ENCODE measurements at places on chromosomes 11 and 22.
A peak's percentile ranks its signal among the peaks of the same experiment; 100 is the strongest.

- no peak for DNase-seq
These were observed 15.0 kb upstream of the WT1 start for GRCh38 chr11:32450372-32450771.

GRCh38 chr11:58765078-58765477 lies 33.3 kb upstream of the GLYAT start:
- no peak for DNase-seq

GRCh38 chr11:102704841-102705240 lies 728 bp downstream of the MMP27 start:
- no peak for DNase-seq

DNA sequence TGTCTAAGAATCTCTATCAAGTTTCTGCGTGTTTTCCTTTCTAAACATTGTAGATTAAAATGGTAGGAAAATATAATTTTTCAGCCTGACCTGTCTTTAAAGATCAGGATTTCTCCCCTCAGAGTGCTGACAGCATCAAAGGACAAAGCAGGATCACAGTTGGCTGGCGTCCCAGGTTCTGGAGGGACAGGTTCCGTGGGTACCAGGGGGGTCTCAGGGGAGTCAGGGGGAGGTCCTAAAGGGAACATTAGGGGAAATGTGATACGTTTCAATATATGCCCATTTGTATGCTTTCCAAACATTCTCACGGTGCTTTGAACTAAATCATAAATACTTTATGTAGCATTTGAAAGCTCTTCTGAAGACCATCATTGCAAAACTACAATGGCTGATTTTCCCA lies 3.4 kb downstream of the MMP3 start:
- no peak for DNase-seq

GRCh38 chr11:112285841-112286311 lies 25.2 kb upstream of the PLET1 start:
- no peak for DNase-seq

GRCh38 chr22:23263651-23264555 lies 83.6 kb downstream of the BCR start:
- DNase-seq = no peak

DNA sequence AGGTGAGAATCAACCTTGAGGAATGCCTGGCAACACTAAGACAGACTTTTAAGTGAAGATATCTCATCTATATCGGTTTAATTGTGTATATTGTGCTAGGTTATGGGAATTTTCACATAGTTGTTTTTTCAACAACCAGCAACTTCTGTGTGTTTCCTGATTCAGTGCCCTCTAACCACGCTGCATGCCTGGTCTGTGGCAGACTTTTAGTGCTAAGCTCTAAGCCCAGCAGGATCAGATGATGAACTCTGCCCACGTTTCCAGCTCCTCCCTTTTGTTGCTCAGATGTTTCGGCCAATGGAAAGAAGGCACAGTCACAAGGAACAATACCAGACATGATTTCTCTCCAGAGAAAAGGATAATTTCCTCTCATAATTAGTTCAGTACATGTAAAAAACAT lies 1.4 kb upstream of the VWA5A start:
- DNase-seq = no peak

GRCh38 chr22:27790376-27791158 lies 11.0 kb downstream of the MN1 start:
- DNase-seq = no peak

- DNase-seq = no peak
These were observed 565.4 kb downstream of the ETS1 start for GRCh38 chr11:128022007-128022368.

DNA sequence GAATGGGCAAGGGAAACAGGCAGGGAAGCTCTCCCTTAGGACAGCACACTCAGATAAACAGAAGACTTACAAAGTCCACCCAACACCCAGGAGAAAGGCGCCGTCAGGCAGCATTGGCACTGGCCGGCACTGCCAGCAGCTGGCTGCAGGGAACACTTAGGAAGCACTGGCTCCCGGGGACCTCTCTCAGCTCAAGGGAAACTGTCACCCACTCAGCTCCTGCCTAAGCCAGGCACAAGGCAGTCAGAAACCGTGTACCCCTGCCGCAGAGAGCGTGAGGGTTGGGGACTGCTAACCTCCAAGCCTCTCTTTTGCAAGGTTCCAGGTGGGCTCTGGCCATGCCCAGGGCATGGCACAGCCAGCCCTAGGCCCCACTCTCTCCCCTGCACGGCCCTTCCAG lies 64.7 kb downstream of the DGCR2 start:
- no peak for DNase-seq

DNA sequence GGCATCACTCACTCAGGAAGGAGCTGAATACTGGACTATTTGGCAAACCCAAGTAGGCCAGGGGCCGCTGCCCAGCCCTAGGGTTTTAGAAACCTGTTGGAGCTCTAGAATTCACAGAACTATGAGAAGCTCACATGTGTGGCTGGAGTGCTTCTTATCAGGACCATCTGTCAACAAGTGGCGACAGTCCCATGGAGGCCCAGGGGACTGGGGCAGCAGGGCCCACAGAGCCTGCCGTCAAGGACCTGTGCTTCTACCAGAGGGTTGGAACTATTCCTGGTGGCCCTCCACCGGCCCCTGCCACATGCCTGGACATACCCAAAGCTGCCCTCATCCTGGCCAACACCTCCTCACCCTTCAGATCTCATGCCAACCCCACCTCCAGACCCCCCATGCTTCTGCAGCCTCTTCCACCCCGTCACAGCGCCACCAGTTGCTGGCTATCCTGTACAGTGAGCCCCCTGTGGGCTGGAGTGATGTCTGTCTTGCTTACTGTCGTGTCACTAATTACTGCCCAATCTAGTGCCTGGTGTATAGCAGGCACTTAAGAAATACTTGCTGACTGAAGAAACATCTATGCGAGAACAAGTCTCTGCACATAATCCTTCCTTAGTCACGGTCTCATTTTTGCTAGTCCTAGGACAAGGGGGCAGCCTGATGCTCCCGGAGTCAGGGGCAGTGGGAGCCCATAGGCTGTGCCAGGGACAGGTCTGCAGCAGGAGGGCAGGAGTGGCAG lies 27.2 kb upstream of the RASL10A start:
- no peak for DNase-seq

DNA sequence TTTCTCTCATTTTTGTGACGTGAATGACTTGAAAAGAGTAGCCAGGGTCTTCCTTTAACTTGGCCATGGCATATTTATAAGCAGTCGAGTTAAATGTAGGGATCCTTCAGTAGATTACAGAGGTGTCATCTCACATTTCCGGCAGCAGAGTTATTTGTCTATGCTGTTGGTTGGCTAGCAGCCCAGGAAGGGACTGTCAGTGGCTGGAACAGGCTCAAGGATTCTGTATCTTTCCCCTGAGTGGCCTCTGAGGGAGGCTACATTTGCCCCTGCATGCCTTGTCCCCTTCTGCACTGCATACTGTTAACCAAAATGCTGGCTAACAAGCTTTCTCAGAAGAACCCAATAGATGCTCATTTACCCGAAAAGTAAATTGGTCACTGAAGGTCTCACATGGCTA lies 187.6 kb downstream of the PGR start:
- DNase-seq = no peak

DNA sequence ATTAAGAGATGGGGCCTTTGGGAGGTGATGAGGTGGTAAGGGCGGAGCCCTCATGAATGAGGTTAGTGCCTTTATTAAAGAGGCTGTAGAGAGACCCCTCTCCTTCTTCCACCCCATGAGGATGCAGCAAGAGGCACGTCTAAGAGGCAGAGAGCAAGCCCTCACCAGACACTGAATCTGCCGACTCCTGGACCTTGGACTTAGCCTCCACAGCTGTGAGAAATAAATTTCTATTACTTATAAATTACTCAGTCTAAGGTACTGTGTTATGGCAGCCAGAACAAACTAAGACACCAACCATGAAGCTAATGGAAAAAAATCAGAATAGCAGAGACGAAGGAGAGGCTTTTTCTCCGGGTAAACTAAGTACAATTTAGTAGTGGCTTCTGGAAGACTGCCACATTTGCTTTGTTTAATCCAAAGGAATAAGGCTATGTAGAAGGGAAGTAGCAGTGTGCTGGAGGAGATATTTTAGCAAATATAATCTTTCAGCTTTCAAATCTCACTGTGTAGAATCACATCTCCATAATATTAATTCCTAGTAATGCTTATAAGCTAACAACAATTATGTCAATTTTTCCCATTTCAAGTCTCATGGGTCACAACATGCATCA lies 12.3 kb upstream of the SIK2 start:
- DNase-seq = no peak

- DNase-seq = no peak
These were observed 31.8 kb upstream of the CELSR1 start for GRCh38 chr22:46569055-46569847.

DNA sequence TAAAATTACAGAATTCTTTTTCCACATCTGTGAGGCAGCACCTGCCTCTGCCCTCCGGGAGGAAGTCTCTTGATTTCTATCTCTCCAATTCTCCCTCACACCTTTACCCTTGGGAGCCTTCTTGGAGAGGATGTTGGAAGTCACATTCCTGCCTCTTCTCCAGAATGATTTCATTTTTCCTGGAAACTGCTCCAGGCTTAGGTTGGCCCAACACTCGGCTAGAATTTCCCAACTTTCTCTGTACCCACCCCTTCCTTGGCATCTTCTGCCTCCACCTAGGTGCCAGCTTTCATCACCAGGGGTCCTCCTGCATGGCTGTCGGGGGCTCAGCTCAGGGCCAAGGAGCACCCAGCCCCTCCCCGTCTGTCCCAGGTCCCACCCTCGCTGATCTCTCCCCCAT lies 43.2 kb downstream of the SLCO2B1 start:
- no peak for DNase-seq

DNA sequence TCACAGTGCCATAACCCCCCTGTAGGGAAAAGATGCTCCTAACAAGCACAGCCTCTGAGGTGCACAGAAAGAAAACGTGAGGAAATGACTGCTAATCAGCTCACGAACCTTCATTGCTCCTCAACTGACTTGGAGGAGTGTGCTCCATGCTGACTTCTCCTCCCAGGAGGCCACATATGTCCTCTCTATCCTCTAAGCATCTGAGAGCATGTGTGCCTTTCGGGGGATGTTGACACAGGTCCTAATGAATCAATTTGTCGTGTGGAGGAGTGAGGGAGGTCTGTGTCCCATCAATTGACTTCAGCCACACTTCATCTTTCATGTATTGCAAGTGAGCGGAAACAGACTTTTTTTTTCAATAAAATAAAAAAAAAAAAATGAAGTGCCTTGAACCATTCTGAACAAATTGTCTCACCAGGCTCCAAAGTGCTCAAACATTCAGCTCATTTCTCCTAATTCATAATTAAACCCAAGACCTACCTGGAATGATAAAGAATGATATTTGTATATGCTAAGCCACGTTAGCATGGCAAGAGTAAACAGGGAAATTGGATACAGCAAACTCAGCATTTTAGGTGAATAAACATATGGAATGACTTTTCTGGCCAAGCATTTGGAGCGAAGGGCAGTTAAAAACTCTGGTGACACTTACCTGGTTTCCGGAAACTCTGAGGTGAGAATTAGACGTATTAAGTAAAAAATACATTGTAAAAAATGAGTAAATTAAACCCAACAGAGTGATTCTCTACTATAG lies 317.6 kb upstream of the FAT3 start:
- no peak for DNase-seq

- peak; percentile 55 for DNase-seq
These were observed 26.7 kb downstream of the FLI1 start for GRCh38 chr11:128720522-128720985.

DNA sequence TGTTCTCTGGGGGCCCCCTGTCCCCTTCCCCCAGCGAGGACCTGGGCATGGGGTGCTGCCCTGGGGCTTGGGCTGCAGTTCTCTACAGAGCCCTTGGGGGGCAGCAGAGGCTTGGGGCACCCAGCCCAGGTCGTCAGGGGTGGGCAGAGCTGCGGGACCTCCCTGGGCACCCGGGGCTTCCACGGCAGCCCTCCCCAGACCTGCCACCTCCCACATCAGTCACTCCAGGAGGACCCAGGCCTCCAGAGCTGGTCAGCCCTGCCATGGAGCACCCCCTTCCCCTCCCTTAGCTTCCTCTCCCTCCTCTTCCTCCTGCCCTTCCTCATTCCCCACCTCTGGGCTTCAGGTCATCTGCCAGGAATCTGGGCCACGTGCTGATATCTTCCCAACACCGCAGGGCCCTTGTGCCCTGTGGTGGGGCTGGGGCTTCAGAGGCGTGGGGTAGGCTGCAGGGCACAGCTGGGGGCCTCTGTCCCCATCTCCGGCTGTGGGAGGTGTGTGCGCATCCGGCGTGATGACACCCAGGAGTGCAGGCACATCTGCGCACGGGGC lies 5.8 kb downstream of the TSPAN4 start:
- DNase-seq = peak; percentile 92

GRCh38 chr11:132427611-132428010 lies 1057.2 kb downstream of the NTM start:
- no peak for DNase-seq

DNA sequence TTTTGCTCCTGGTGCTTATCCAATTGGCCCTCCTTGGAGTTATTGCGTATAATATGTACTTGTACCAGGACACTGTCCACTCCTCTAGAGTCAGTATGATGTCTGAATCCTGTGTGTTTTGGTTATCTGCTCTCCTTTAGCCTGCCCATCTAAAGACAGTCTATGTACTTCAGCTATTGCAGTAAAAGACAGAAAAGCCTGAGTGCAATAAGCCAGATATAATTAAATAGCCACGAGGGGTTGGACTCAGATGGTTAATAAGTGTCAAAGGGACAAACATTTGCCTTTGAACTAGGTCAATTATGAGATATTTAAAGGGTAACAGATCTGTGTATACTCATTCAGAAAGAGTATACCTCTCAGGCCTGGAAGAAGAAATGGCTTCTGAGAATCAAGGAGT lies 406.7 kb downstream of the LUZP2 start:
- no peak for DNase-seq

GRCh38 chr11:2940921-2941821 lies 12.0 kb upstream of the PHLDA2 start:
- no peak for DNase-seq

DNA sequence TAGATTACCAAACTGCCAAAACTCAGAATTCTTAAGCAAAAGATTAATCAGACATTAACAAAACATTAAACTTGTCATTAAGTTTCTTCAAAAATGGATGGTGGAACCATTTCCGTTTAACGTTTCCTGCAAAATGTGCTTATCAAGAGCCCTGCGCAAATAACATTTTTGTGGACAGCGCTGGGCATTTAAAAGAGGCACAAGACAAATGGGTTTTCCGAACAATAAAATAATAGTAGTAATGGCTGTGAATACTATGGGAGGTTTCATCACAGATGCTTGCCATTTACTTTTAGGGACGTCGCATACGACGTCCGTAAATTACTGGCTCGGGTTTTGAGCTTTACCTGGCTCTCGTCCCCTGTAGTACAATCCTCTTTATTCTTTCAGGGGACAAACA lies 1.1 kb downstream of the NPAT start:
- DNase-seq = no peak

DNA sequence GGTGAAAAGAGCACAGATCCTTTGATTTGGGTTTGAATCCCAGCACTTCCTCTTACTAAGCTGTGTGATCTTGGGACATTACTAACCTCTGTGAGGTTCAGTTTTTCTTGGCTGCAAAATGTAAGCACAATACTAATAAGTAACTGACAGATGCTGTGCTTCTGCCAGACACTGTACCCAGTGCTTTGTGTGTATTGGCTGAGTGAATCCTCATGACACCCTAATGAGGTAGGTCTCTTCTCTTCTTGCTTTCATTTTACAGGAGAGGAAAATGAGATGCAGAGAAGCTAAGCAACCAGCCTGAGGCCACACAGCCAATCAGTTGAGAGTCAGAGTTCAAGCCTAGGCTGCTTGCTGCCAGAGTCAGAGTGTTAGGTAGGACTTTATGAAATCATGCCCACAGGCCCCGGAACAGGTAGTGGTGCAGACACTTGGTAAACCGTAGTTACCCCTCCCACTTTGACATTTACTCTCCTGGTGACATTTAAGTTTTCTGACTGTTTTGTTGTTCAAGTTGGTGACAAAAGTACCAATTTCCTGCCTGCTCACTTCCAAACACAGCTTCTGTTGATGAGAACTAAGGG lies 21.2 kb downstream of the PTPRJ start:
- no peak for DNase-seq

Measured in GM20000 (cell line).